ENCODE measurements at places on chromosomes 1 and 21.

DNA sequence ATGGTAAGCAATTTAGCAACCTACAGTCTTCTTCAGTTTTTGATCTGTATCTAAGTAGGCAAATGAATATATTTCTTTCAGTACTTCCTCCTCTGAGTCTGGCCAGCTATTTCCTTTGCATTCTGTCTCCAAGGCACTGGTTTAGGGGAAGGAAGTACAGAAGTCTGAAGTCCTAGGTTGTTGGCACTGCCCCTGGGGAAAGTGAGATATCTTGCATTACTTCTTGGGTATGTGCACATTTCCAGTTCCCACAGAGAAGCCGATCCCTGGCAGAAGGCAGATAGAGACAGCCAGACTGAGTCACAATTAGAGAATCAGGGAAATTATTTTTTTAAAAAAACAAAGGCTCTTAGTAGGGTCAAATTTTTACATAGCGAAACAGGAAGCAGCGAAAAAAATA is 98.8 kb downstream of the RASAL2 start:
- DNase-seq: peak; percentile 21

DNA sequence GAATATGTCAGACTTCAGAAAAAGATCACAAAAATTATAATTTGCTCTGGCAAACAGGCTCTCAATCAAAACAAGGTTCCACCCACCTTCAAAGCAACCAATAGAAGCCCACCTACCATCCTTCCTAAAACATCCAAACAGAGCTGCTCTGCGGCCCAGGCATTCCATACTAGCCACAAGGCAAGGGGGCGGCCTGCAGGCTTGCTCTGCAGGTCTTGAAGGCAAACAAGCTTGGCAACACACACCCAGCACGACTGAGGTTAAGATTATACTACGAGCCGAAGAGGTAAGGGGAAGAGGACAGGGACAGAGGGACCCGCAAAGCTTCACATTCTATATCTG is 207.3 kb downstream of the SLC45A1 start:
- DNase-seq: no peak

DNA sequence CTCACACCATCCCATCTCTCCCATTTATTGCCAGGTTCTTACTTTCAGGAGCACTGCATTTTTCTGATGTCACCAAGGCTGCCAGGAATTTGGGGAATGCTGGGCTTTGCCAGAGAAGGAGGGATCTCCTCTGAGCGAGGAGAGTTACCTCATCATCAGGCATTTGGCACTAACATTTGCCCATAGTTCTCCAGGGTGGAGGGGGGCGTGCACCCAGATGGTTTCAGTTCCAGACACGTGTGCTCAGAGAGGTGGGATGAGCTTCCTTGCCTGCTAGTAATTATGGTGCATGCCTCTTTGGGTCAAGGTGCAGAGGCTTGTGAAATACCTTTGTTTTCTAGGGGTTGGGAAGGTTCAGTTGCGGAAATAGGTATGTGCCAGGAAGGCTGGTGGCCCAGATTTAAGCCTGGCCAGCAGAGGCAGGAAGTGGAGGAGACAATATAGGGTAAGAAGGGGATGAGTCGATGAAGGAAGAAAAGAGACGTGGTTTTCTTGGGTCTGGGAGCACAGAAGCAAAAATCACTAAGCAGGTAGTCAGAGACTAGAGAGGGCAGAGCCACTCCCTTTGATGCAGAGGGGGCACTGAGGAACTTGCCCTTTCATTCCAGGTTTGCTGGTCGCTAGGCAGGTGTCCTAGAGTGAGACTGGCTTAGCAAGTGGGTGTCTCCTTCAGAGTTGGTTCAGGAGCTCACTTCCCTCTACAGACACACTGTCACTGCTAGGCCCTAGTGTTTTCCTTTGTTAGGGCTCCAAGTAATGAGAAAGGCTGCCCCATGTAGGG is 7.2 kb downstream of the TUFT1 start:
- DNase-seq: peak; percentile 86

- DNase-seq: no peak
Observed at GRCh38 chr1:216462066-216462775, 39.0 kb upstream of the USH2A start.

DNA sequence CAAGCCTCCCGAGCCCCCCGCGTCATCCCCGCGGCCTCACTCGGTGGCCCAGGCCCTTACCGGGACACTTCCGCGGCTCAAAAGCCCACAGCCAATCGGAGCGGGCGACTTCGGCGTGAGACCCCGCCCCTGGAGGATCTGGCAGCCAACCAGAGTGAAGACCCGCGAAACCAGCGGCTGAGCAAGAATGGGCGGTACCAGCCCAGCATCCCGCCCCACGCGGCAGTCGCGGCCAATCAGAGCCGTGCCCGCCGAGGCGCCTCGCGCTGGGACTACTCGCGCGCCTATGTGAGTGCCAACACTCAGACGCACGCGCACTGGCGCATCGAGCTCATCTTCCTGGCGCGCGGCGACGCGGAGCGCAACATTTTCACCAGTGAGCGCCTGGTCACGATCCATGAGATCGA is 22.5 kb downstream of the DISP3 start:
- no peak for DNase-seq

- no peak for DNase-seq
Observed at GRCh38 chr1:165025805-165026204, 330.7 kb downstream of the LMX1A start.
